ENCODE measurements at places on chromosomes 1 and 21.

GRCh38 chr1:59411147-59411546 lies 114.3 kb downstream of the FGGY start:
- DNase-seq = no peak

GRCh38 chr1:14775434-14775833 lies 176.9 kb downstream of the KAZN start:
- DNase-seq = no peak

DNA sequence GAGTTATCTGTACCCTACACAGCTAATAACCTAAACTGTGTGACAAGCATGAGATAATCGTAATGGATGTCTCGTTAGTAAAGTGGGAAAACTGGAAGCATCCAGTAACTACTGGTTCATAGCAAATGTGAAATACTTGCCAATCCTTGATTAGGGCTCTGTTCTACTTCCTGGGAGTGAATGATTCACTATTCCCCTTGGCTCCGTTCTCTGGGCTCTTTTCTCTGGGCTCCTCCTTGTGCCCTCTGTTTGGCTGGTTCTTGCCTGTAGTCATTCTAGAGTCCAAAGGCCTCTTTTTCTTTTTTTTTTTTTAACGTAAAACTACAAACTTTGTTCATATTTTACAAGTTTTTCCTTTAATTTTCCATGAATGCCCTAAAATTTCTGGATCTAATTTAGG lies 465.8 kb upstream of the PLXNA2 start:
- DNase-seq = no peak

GRCh38 chr1:224175617-224176016 lies 7.4 kb upstream of the DEGS1 start:
- DNase-seq = no peak

GRCh38 chr1:16915627-16915973 lies 6.1 kb upstream of the CROCC start:
- DNase-seq = no peak

DNA sequence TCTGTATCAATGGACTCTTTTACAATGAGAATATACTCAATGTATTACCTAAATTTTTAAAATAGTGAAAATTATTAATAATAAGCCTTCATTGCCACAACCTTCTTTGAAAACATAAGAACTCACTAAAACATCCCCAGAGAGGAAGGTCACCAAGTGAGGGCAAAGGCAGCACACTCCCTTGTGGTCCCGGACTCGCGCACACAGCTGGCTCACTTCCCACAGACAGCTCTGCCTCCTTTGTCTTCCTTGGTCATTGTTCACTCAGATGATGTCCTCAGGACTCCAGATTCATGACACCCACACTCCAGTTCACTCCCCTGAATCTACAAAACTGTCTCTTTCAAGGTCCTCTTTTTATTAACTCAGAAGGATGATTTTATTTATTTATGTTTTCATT lies 19.2 kb upstream of the UBR4 start:
- DNase-seq = no peak

- DNase-seq = no peak
Observed at GRCh38 chr1:12669529-12670068, 25.7 kb downstream of the AADACL4 start.

DNA sequence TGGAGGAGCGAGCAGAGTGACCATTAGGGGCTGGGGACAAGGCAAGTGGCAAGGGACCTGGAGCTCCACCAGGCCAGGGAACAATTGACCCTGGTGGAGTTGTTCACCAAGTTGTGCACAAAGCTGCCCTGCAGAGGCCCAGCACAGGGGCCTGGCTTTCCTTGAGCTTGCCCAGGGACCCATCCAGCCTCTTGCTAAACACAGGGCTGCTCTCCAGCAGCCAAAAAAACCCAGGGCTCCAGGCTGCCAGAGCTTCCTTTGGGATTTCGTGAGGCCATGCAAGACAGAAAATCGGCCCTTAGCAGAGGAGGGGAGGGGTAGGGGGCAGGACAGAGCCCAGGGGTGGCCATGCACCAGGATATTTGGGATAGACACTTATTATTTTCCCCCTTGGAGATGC lies 32.6 kb downstream of the LRP8 start:
- no peak for DNase-seq

DNA sequence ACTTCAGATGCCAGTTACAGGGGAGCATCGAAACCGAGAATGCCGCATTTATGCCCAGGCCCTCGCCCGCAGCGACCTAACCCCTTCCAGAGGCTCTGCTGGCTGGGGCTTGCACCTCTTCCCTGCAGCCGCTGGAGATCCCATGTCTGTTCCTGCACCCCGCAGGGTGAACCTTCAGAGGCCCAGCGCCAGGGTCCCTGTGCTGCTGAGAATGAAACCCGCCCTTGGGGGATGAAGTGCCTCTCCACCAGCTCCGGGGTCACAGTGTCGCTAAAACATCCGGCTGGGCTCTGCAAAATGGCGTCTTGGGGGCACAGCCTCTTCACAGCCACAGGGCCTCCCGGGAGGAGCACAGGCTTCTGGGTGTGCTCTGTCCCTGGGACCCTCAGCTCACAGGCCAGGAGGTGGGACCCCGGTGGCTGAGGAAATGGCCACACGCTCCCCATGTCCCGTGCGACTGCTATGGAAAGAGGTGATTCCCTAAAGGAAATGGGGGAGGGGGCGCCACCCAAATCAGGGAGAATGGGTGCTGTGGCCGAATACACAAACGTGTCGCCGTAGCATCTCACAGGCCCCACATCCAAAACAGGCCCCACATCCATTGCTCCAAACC lies 39.9 kb upstream of the TSPEAR start:
- DNase-seq = no peak

DNA sequence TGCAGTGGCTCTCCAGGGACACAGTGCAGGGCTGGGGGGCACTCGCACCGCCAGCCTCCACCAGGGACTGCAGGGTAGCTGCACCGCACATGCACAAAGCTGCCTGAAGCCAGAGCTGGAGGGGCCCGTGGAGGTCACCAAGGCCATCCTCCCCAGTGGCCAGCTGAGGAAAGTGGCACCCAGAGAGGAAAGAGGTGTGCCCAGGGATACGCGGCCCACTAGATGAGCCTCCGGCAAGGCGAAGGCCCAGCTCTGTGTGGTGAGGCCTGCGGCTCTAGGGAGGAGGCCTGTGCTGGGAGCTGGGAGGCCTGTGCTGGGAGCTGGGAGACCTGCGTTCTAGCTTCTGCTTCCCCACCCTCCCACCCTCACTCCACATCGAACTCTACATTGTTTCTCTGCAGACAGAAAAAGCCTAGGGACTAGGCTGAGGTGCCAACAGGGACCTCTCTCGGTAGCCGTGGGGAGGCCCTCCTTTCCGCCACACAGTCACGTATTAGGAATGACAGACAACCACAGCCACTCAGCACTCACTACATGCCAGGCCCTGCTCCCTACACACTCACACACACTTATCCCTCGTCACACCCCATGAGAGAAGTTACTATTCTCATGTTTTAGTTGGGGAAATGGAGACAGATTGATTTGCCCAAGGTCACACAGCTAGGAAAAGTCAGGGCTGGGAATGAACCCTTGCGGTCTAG lies 921 bp upstream of the ASCL5 start:
- DNase-seq = no peak

All from stimulated activated CD4-positive, alpha-beta T cell treated with anti-CD3 and anti-CD28 coated beads, Interleukin-1b, Interleukin-23, amount 100 ng/mL, for 24 hours (primary cell).